ENCODE measurements at places on chromosomes 2 and 18. TPM values are rescaled to one million over a fixed set of nuclear protein-coding genes. Genes with fewer than 3 reads are reported as not detected.

DNA sequence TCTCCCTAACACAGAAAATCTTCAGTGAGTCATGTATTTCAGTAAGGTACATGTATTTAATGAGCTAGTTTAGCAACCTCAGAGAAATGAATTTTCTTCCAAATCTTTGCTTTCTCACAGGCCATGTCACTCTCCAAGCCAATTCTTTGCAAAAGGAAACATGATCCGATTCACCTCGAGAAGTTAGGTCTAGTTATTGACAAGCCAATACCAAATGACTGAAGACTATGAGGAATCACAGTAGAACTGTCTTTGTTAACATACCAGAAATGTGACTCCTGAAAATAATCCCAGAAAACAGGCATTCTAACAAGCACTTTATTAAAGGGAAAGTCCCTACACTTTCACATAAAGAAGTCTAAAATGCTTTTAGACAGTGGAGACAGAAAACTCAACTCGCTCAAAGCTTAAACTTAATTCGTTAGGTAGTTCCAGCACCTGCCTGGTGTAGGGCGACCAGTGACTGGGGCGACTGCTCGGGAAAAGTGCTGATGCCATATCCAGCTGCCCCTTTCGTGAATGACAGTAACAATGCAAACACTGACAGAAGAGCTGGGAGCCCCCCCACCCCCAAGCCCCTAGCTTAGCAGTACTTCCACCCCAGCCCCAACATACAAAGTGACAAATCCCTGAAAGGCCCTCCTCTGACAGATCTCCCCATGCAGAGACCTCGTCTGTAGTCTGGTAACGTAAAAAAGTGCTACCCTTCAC lies 1.8 kb downstream of the MEMO1 start:
- peak overlapping the region; percentile 91 for H3K27ac ChIP-seq
- no peaks in the 10 kb centered on the region for H3K36me3 ChIP-seq
- H3K27me3 ChIP-seq, result no peaks in the 10 kb centered on the region
- peaks cover 13% of the 10 kb centered on the region for H3K4me1 ChIP-seq

ACTR1B gene
- 42.8 TPM for total RNA-seq

C1QL2 gene
- not detected for total RNA-seq

CD226 gene
- total RNA-seq, result 1.2 TPM

DNA sequence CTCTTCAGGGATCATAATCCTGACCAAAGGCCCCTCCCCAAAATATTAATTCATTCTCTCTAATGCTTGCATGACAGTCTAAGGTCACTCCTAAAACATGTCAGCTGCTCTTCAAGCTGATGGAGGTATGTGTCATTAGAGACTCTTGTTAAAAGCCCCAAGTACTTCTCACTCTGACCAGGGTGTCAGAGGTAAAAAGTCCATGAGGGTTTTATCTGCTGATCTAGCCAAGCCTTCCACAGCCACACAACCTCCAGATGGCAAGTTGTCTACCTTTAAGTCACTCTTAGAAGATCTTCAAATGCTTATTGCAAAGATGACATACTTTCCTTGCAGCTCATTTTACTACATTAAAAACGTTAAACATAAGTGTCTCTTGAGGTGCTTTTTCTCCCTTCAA lies 83.6 kb upstream of the ETAA1 start:
- H3K27me3 ChIP-seq, result 0 out of 2 replicates have a peak, but pooled peaks cover 4% of the 10 kb centered on the region
- H3K4me1 ChIP-seq, result no peaks in the 10 kb centered on the region
- H3K27ac ChIP-seq, result no peak overlapping the region
- DNase-seq, result no peak
- no peaks in the 10 kb centered on the region for H3K36me3 ChIP-seq

- H3K4me3 ChIP-seq, result no peak overlapping the region
- no peaks in the 10 kb centered on the region for H3K36me3 ChIP-seq
- H3K27ac ChIP-seq, result no peak overlapping the region
- DNase-seq, result no peak
Observed at GRCh38 chr2:144936442-144936841, 416.5 kb upstream of the ZEB2 start.

GRCh38 chr2:6771634-6772611 lies 93.8 kb downstream of the CMPK2 start:
- H3K4me1 ChIP-seq, result no peaks in the 10 kb centered on the region
- H3K27ac ChIP-seq, result no peak overlapping the region
- H3K4me3 ChIP-seq, result no peak overlapping the region
- peaks cover 13% of the 10 kb centered on the region for H3K27me3 ChIP-seq

DNA sequence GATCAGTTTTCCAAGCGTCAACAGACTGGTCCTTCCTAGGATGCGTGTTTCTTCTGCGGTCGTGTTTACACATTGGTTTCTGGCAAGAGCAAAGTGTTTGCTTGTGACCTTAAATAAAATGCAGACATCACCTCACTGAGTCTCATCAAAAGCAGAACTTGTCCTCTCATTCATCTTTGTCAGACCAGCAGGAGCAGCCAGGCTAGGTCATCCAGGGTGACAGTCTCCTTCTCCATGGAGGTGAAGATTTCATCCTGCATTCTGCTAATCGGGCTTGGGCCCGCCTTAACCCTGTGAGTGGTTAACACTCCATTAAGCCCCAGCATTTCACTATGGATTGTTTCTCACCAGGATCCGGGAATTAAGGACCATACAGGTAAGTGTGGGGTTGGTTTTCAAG lies 64.2 kb upstream of the PID1 start:
- no peaks in the 10 kb centered on the region for H3K36me3 ChIP-seq
- H3K27me3 ChIP-seq, result no peaks in the 10 kb centered on the region
- H3K4me1 ChIP-seq, result no peaks in the 10 kb centered on the region
- no peak overlapping the region for H3K27ac ChIP-seq
- no peak overlapping the region for H3K4me3 ChIP-seq

DNA sequence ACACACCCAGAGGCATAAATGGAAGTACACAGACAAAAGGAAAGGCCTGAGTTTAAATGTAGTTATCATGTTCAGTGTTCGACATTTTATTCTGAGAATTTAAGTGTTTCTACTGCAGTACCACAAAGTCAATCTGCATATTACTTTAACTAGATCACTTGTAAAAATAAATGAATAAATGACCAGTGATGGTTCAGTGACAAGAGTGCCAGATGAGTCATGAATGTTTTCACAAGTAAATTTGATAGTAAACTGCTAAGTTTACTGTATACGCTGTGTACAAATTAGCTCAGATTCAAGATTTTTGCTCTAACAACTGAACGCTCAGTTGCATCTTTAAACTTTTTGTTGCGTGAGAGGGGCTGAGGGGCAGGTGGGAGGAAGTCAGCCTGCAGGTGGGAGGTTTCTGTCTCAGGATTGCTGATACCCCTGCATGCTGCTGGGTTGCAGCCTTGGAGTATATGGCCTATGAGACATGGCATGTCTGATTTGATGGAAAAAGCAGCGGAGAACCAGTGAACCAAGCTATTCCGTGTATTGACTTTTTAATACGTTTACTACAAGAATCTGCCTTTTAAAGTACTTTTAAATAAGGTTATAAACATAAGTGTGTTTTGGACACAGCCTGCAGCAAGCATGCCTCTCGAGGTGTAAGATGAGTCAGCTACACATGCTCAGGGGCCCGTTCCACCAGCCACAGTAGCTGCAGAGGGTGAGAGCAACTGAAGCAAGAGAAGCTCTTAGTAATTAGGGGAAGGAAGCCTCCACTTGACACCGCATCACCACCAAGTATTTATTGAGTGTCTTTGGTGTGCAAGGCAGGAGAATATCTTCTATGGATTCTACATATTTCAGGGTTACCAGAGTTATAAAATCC lies 245.1 kb downstream of the NEDD4L start:
- H3K36me3 ChIP-seq, result no peaks in the 10 kb centered on the region
- no peak overlapping the region for H3K4me3 ChIP-seq
- H3K27me3 ChIP-seq, result no peaks in the 10 kb centered on the region
- H3K27ac ChIP-seq, result 0 out of 2 replicates have a peak overlapping the region, but pooled peaks have one; percentile 12

- no peak overlapping the region for H3K27ac ChIP-seq
- no peaks in the 10 kb centered on the region for H3K4me1 ChIP-seq
- no peak for DNase-seq
- no peak overlapping the region for H3K4me3 ChIP-seq
- no peaks in the 10 kb centered on the region for H3K36me3 ChIP-seq
Observed at GRCh38 chr18:14928396-14928795, 180.4 kb downstream of the ANKRD30B start.

UNC80 gene
- not detected for total RNA-seq

GRCh38 chr2:240435457-240435947 lies at the start of gene GPC1:
Gene GPC1, plus strand, starts transcription at chr2:240435663. Its CDS starts 256 bp downstream, at chr2:240435919.
- H3K27me3 ChIP-seq, result no peaks in the 10 kb centered on the region
- peaks cover 29% of the 10 kb centered on the region for H3K4me1 ChIP-seq
- peak within 1 kb of the TSS; percentile 96 for H3K4me3 ChIP-seq
- H3K27ac ChIP-seq, result peak within 1 kb of the TSS; percentile 95

- no peak for DNase-seq
- no peaks in the 10 kb centered on the region for H3K36me3 ChIP-seq
- no peak overlapping the region for H3K4me3 ChIP-seq
- H3K27ac ChIP-seq, result no peak overlapping the region
- peaks cover 3% of the 10 kb centered on the region for H3K4me1 ChIP-seq
Observed at GRCh38 chr2:224849264-224849663, 133.1 kb upstream of the CCDC195 start.

GRCh38 chr2:222993920-222994650 lies 57.9 kb upstream of the KCNE4 start:
- H3K4me3 ChIP-seq, result no peak overlapping the region
- no peaks in the 10 kb centered on the region for H3K27me3 ChIP-seq
- no peak overlapping the region for H3K27ac ChIP-seq
- H3K4me1 ChIP-seq, result no peaks in the 10 kb centered on the region
- H3K36me3 ChIP-seq, result no peaks in the 10 kb centered on the region
- DNase-seq, result no peak

GRCh38 chr2:26642429-26642828 lies 1.3 kb upstream of the CIB4 start:
- H3K27ac ChIP-seq, result no peak overlapping the region
- H3K4me1 ChIP-seq, result peaks cover 20% of the 10 kb centered on the region
- H3K36me3 ChIP-seq, result no peaks in the 10 kb centered on the region
- H3K27me3 ChIP-seq, result peaks cover 23% of the 10 kb centered on the region
- DNase-seq, result no peak
- no peak overlapping the region for H3K4me3 ChIP-seq

GRCh38 chr2:58137856-58138255 lies 91.2 kb downstream of the VRK2 start:
- DNase-seq, result no peak
- no peaks in the 10 kb centered on the region for H3K4me1 ChIP-seq
- H3K27me3 ChIP-seq, result no peaks in the 10 kb centered on the region
- H3K4me3 ChIP-seq, result no peak overlapping the region

TACR1 gene
- total RNA-seq, result not detected

GRCh38 chr2:176129813-176130146 lies 275 bp downstream of the HOXD8 start:
- H3K27me3 ChIP-seq, result no peaks in the 10 kb centered on the region
- peak overlapping the region; percentile 40 for H3K4me3 ChIP-seq
- H3K4me1 ChIP-seq, result peaks cover 17% of the 10 kb centered on the region

OSR1 gene
- total RNA-seq, result 2.6 TPM

- no peak overlapping the region for H3K27ac ChIP-seq
- no peak for DNase-seq
- no peaks in the 10 kb centered on the region for H3K36me3 ChIP-seq
- no peaks in the 10 kb centered on the region for H3K27me3 ChIP-seq
- no peaks in the 10 kb centered on the region for H3K4me1 ChIP-seq
Observed at GRCh38 chr2:98160554-98160953, 73.6 kb downstream of the VWA3B start.

DNA sequence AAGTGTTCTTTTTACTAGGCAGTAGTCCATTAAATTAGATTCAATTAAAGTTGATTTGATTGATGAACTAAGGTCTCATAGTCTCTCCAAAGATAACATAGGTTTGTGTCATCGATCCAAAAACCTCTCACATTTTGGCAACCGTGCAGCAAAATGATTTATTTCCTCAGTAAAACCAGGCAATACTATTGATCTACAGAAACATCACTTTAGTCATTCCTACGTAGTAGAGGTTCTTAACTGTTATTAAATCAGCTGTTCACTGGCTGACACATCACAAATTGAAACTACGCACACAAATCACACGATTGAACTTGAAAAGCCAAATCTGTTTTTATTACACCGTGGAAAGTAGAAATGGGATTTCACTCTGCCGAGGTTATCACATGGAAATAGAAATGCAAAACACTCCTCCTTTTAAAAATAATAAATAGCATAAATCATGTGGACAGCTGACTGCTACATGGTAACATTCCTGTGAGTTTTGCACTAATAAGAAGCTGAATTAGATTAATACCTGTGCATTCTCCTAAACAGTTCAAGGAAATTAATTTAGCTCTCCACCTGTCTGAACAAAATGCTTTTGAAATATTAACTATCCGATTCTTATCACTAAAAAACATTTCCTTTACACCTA lies 262.5 kb downstream of the CDH20 start:
- no peak overlapping the region for H3K4me3 ChIP-seq
- H3K27me3 ChIP-seq, result no peaks in the 10 kb centered on the region
- no peak for DNase-seq
- H3K27ac ChIP-seq, result no peak overlapping the region

MC2R gene
- not detected for total RNA-seq

- H3K27ac ChIP-seq, result no peak overlapping the region
- H3K4me1 ChIP-seq, result no peaks in the 10 kb centered on the region
- no peak overlapping the region for H3K4me3 ChIP-seq
- no peak for DNase-seq
Observed at GRCh38 chr2:16228951-16229350, 288.6 kb downstream of the MYCN start.

FIGN gene
- not detected for total RNA-seq

All from HCT116 (cell line).